GM04503 (cell line): ENCODE measurements at places on chromosomes 5 and 9.

GRCh38 chr5:1073239-1074102, 38.4 kb downstream of the SLC12A7 start:
- no peak for DNase-seq

- no peak for DNase-seq
Observed at GRCh38 chr9:89458768-89459496, 39.0 kb downstream of the SEMA4D start.

GRCh38 chr5:18732556-18733479, 1098.6 kb downstream of the TAF11L14 start:
- no peak for DNase-seq

DNA sequence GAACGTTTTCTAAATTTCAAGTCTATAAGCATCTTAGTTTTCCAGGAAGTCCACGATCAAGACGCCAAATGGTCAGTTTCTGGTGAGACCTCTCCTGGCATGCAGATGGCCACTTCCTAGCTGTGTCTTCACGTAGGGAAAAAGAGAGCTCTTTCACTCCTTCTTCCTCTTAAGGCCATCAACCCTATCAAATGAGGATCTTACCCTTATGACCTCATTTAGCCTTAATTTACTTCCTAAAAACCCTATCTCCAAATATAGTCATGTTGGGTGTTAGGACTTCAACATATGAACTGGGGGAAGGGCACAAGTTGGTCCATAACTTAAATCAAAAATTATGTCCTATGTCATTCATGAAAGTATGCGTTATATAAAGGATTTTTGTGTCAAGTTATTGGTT, 229.5 kb downstream of the ARL15 start:
- no peak for DNase-seq

DNA sequence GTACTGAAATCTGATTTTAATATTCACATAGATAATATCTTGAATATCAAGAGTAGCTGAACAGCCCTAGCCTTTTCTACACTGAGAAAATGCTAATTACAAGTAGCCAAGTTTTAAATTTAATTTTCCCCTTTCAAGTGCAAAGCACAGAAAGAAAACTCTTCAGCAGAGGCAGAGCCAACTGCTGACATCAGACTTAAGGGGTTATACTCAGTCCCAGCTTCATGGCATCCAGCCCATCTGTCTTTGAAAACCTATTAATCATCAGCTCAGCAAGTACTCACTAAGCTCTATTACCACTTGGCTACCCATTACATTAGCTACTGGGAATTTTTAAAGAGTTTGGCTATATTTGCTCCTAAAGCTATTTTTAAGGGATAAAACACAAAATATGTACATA, 220.5 kb downstream of the SLC12A2 start:
- no peak for DNase-seq

DNA sequence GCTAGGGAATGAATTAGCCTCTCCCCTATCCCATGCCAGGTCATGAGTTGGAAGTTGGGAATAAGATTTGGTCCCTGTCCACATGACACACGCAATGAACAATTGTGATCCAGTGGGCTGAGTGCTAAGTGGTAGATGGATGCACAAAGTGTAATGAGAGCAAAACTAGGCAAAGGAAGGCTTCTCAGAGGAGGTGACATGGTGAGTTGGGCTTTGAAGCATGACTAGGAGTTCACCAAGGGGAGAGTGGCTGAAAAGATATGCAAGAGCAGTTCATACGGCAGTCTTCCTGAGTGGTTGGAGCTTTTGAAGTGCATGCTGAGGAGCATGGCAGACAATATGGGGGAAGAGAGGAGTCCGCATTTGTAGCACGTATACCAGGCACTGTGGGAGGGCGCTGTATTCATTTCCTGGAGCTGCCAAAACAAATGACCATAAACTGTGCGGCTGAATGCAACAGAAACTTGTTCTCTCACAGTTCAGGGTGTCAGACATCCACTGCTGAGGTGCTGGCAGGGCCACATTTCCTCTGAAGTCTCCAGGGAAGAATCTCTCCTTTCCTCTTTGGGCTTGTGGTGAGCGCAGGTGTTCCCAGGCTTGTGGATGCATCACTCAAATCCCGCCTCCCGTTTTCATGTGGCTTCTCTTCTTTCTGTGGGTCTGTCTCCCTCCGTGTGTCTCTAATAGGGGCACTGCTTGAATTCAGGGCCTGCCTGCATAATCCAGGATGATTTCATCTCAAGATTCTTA, 49.5 kb downstream of the NSG2 start:
- no peak for DNase-seq

- no peak for DNase-seq
Observed at GRCh38 chr5:167940911-167941310, 350.5 kb upstream of the WWC1 start.

- DNase-seq, result no peak
Observed at GRCh38 chr5:78634229-78634628, 14.3 kb downstream of the LHFPL2 start.

DNA sequence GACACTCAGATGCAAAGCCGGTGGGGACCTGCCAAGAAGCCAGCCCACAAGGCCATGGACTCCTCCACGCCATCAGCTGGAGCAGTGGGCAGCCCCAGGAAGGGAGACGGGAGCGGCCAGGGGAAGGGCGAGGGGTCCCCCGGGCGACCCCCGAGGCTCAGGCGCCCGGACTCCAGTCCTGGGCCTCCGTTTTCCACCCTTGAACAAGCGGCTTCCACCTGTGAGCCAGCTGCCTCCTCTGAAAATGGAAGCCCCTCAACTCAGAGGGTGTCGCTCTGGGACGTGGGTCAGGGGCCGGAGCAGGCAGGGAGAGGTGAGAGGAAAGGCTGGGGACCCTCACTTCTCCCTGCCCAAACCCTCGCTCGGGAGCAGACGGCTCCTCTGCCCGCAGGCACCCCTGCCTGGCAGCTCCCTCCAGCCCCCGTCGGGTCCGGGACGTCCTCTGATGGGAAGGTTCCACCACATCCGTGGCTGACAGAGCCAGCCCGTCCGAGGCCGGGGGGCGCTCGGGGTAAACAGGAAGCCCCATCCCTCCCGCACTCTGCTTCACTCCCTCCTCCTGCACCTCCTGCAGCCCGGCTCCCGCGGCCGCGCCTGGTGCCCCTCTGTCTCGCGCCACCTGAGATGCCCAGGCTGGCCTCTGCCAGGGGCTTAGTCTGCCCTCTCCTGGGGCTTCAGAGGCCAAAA, 3.7 kb upstream of the EGFL7 start:
- DNase-seq, result no peak

DNA sequence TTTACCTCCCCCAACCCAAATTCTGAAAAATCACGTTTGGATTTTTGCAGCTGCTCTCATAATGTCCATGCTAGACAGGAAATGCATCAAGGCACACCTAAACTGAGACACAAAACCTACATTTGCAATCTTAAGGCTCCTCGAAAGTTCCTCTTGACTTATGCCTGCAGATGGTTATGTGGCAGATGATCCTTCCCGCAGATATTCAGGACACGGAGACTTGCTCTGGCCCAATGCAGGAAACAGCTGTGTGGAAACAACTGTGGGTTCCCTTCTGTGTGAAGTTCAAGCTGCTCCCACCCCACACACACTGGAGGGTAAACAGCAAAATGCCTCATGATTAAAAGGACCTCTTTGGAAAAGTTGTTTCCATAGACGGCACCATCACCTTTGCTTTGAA, 253.8 kb downstream of the EBF1 start:
- DNase-seq, result no peak

DNA sequence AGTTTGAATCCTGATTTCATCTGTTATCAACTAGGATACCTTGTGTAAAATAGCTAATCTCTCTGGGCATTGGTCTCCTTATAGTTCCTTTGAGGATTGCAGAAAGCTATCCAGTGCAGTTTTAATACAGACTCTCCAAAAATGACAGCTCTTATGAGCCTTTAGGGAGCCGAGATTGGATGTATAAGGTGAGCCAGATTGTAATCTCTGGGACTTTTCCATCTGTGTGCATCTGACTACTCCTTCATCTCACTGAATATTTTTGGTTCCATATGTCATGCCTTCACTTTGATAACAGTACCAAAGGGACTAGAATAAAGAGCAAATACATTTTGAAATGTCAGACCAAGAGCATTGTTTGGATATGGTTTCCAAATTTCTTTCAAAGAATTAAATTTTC, 367.2 kb downstream of the TMEM232 start:
- no peak for DNase-seq

DNA sequence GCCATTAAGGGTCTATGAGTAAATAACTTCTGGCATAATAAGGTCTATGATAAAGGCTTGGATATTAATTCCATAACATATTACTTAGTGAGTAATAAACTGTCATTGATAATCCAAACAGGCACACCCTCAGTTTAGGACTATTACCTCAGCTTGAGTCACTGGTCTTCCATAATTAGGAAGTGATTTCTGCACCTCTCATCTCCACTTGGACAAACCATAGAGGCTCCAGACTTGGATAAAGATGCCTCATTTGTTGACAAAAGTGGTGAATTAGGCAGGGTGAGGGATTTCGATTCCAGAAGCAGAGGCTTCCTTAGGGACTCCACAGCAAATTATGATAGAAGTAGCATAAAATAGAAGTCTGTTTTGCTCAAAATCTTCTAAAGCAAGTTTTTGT, 127.5 kb upstream of the MTAP start:
- no peak for DNase-seq

DNA sequence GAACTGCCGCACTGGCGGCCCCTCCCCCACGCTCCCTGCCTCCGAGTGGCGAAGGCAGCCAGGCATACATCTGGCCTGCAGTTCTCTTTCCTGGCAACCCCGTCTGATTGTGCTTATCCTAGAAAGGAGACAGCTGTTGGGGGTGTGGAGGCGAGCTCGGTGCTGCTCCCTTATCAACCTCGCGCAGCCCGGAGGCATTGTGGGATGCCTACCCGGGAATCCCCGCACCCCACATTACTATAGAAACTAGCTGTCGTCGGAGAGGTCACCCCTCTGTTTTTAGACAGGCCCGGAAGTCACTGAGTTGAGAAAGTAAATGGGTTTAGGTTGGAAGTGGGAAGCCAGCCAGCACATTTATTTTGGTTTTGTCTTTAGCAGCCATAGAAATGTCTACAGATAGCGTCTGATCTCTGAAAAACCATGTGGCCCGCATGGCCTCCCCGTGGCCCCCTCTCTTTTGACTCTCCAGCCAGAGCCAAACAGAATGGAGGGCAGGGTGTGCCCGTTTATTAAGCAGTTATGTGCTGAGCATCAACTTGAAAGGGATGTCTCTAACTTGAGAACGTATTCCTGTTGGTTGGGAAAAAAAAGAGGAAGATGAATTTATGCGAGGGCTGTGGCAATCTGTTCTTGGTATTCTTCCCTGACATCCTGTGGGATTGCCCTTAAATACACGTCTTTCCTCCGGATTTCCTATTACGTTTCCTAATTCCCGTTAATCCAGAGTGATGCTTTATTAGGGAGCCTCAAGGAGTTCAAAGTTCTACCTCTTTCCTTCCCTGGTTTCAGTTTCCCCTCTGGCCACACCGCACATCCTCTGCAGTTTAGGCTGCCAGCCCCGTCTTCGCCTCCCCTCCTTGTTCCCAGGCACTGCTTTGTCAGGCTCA, 3.9 kb downstream of the STC2 start:
- DNase-seq, result no peak

GRCh38 chr9:135583688-135584011, 22.1 kb downstream of the PAEP start:
- no peak for DNase-seq

DNA sequence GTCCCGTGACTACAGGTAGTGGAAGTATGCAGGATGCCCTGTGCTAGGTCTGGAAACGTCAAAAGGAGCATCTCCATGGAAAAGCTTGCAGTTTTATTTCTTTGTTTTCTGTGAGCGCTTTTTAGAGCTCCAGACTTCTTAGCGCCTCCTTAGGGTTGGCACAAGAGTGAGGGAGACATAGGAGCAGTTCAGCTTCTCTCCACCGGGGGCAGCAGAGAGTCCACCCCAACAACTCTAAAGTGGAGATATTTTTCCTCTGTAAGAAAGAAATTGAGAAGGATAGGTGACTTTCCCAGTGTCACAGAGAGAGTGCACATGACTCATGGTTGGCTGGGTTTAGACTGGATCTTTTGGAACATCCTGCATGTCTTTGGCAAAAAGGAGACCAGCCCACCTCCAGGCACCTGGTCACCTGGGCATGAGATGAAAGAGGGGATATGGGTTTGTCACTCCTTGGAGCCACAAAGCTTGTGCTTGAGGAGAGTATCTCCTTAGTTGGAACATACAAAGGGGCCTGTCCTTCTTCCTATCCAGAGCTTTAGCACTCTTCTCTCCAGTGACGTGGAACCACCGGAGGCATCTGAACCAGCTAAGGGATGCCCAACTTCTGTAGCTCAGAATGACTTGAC, 637.7 kb downstream of the SEMA5A start:
- DNase-seq, result no peak

DNA sequence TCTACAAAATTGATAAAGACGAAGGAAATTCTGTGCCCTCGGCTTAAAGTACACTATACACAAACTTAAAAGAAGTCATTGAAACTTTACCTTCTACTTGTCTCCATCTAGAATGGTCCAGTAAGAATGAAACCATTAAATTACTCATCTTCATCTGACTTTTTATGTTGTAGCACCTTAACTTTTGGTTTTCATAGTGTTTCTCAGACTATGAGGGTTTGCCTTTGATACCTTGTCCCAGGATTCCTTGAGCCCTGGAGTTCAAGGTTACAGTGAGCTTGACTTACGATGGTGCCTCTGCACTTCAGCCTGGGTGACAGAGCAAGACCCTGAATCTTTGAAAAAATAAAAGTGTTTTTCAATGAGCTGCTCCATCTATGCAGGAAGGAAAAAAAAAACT, 132.2 kb downstream of the CDC42SE2 start:
- DNase-seq, result no peak

GRCh38 chr5:116025866-116026265, 6.4 kb upstream of the ARL14EPL start:
- DNase-seq, result no peak

GRCh38 chr9:136621019-136621733, 41.5 kb upstream of the EGFL7 start:
- no peak for DNase-seq

- DNase-seq, result no peak
Observed at GRCh38 chr5:135438636-135439221, 8.4 kb downstream of the DCANP1 start.

- no peak for DNase-seq
Observed at GRCh38 chr5:139584137-139584536, 23.0 kb downstream of the UBE2D2 start.

DNA sequence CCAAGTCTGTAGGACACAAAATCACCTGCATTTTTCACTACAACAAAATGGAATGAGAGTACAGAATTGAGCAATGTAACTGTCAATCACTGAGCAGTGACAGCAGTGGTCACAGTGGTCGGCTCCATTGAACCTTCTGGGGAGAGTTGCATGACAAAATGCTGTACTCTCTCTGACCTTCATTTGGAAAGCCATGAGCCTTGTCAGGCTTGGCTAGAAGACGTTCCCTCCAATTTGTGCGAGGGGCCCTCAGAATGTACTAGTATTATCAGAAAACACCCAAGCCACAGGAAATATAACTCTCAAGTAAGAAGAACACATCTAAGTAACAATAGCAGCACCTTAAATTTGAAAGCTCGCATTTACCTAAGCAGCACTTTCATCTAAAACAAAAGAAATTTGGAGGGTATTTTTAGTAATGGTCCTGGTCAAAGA, 425.6 kb upstream of the MEF2C start:
- no peak for DNase-seq

DNA sequence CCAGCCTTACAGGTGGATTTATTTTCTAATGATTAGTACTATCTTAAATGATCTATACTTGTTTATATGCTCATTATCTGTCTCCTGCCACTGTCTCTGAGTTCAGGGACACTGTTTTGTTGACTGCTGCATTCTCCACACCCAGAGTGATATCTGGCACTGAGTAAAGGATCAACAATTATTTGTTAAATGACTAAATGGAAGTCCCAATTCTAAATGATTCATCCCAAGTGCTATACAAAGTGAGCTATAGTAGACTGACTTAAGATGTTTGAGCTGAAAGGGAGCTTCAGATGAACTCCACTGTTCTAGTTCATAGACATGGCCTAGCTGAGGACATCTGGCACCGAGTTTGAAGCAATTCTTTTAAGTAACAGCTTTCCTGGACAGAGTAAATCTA, 40.5 kb downstream of the ITGA2 start:
- no peak for DNase-seq
